ENCODE measurements at places on chromosomes 3 and 15.

GRCh38 chr3:46944191-46944590 is 32.4 kb downstream of the CCDC12 start:
- DNase-seq, result no peak

GRCh38 chr3:46693038-46693891 is at the start of gene ALS2CL:
Gene ALS2CL (minus strand): TSS chr3:46693679. CDS start chr3:46689440, 4,239 bp downstream.
- DNase-seq, result peak; percentile 62

DNA sequence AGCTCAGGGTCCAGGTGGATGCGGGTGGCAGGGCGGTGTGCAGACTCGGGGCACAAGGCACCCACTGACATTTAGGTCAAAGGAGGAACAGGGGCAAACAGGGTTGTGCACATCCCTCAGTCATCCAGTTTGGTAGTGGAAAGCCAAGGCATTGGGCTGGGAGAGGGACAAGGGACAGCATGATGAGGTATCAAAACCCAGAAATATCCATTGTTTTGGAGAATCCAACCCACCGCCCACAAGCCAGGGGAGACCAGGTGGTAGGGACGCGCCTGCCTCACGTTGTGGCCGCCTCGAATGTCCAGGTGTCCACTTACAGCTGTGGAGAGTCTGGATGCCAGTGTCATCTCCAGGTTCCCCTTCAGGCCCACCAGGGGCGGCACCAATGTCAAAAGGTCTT is 33.3 kb downstream of the SLC41A3 start:
- DNase-seq, result no peak

DNA sequence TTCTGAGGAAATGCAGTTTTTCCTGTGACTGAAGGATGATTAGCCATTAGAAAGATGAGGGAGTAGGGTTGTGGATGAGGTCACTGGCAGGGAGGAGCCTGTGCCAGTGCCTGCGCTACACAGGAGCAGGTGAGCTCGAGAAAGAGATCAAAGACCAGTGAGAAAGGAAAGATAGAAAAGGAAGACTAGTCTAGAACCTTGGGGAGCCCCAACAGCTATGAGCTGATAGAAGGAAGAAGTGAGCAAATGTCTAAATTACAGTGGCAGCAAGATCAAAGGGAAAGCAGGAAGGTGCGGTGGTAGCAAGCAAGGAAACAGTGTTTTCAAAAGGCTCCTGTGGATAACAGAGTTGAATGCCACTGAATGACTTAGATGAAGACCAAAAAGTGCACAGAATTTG is 39.6 kb downstream of the LNP1 start:
- peak; percentile 16 for DNase-seq

GRCh38 chr3:191781044-191781443 is 320.1 kb downstream of the PYDC2 start:
- DNase-seq, result no peak

DNA sequence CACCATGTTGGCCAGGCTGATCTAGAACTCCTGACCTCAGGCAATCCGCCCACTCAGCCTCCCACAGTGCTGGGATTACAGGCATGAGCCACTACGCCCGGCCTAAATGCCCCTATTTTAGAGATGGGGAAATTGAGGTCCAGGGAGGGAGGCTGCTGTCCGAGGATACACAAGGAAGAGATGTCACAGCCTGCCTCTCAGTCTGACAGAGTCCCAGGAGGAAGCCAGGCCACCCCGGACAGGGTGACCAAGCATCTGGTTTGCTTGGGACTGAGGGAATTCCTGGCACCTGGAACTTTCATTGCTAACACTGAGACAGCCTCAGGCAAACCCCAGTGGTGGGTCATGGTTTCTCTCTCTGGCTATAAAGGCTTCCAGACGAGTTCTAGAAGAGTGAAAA is 30.6 kb upstream of the ADAMTS7 start:
- DNase-seq, result no peak

GRCh38 chr3:112973325-112974177 is 1.4 kb downstream of the CD200R1 start:
- DNase-seq, result peak; percentile 77

DNA sequence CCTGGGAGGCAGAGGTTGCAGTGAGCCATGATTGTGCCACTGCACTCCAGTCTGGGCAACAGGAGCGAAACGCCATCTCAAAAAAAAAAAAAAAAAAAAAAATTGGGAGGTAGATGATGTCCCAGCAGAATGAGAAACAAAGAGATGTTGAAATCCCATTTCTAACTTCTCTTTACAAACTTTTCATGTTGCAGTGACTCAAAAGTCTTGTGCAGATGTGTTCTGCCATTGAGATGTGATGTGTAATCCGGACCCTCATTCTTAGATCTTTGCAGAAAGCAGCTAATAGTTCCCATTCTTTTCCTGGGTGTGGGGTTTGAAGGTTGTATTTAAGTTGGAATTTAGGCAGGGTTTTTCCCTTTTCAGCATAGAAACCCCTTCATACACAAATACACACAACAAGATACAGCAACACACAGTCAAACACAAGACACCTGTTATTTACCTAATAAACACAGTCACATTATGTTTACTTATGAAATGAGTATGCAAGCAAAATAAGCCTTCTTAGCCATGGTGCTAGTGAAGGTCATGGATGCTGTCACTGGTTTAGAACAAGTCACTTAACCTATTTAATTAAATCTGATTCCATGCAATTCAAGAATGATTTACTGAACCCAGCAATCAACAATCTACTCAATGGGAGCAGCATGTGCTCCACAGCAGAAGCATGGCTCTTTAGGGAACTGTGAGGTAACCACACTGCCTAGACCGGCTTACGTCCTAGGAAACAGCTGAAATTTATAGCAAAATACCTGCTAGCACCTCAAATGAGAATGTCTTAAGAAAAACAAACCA is 14.9 kb downstream of the SIAH2 start:
- no peak for DNase-seq

DNA sequence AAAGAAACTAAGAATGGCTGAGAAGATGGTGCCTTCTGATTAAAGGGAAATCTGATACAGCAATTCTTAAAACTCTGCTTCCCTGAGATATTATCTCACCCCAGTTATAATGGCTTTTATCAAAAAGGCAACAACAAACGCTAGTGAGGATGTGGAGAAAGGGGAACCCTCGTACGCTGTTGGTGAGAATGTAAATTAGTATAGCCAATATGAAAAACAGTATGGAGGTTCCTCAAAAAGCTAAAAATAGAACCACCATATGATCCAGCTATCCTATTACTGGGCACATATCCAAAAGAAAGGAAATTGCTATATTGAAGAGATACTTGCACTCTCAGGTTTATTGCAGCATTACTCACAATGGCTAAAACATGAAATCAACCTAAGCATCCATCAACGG is 65.1 kb downstream of the GOLIM4 start:
- DNase-seq, result no peak

GRCh38 chr3:167740961-167741587 is 5.6 kb downstream of the SERPINI1 start:
- peak; percentile 67 for DNase-seq

- peak; percentile 57 for DNase-seq
Observed at GRCh38 chr3:53162672-53163443, 1.8 kb downstream of the PRKCD start.

- DNase-seq, result no peak
Observed at GRCh38 chr3:174931473-174932353, 72.6 kb downstream of the NAALADL2 start.

GRCh38 chr3:64983583-64984359 is 296.0 kb upstream of the ADAMTS9 start:
- DNase-seq, result no peak

- DNase-seq, result no peak
Observed at GRCh38 chr3:58308728-58309127, 2.4 kb downstream of the HTD2 start.

DNA sequence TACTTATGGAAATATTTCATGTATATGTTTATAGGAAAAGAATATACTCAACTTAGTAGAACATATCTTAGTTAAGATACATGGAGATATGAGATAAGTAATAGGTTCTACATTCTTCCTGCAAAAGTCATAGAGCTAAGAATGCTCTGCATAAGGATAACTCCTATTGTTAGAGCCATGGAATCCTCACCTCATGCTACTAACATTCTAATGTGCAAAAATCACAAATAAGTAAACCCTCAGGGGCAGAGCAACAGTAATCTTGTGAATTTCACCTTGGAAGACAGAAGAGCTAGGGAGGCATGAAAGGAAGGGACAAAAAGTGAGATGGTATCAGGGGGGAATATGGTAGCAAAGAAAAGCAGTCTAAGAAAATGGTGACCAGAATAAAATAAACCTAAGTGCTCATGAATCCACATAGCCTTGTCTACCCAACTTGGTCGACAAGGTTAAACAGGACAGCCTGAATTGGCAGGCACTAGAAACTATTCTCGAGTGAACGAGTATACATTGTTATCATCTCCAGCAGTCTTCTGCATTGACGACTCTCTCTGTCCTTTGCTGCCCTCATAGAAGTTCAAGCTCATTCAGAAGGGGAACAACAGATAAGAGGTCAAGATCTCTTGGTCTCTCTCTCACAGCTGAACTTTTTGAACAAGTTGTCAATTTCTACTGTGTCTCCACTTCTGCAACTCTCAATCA is 52.8 kb downstream of the XRN1 start:
- no peak for DNase-seq

- DNase-seq, result peak; percentile 7
Observed at GRCh38 chr15:71115567-71116351, 488 bp downstream of the THSD4 start.

DNA sequence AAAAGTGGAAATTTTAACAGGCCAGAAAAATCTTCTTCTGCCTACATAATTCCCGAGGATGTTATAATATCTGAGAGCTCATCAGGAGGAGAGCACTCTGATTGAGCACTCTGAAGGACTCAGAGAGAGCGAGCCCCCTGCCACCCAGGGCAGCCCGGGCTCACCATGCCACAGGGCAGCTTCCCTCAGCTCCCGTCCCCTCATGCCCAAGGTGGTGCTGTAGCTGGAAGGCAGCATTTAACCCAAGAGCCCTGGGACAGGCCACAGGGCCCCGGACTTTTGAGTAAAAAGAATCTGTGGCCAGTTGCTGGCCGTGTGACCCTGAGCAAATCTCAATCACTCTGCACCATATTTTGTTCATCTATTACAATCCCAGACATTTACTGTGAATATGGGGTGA is 23.5 kb upstream of the RAD18 start:
- DNase-seq, result no peak

- peak; percentile 38 for DNase-seq
Observed at GRCh38 chr3:71652781-71653413, 69.4 kb upstream of the FOXP1 start.

- DNase-seq, result no peak
Observed at GRCh38 chr3:135090020-135090717, 295.1 kb downstream of the EPHB1 start.

GRCh38 chr3:126464997-126465396 is 10.7 kb downstream of the ZXDC start:
- no peak for DNase-seq

DNA sequence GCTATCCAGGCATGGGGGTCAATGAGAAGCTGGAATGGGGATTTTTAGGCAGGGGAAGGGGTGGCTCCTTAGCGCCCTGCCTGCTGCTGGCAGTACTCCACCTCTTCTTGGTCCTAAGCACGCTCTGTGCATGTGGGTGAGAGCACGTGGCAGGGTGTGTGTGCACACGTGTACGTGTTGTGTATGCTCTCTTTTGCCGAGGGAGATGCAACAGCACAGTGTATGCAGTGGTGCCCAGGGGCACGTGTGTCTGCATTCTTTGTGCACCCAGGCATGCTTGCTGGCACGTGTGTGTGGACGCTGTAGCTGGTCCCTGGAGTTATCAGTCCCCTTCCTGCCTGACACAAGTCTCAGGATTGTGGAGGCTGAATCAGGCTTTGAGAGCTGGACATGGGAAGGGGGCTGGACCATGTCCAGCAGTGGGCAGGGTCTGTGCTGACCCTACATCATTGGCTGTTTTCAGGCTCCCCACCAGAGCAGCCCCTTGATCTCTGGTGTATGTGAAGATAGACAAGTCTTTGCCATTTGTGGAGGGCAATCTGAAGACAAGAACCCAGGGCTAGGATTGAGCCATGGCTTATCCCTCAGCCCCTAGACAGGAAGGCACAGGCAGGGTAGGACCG is 1.9 kb upstream of the CAMKV start:
- no peak for DNase-seq

DNA sequence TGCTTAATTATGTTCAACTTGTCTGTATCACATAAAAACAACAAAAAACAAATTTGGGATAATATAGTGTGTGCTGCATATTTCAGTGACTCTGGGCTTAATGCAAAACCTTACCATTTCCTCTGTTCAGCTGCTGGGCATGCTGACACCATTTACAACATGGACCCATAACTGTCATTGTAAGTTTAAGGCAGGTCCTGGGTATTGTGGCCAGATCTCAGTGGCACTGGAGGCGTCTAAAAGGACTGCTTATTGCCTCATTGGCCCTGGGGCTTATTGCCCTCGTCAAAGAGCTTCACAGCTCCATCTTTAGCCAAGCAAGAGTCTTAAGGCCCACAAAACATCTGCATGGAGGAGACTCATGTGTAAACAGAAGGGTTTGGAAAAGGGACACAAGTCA is 390.2 kb downstream of the NR2F2 start:
- DNase-seq, result no peak

- DNase-seq, result no peak
Observed at GRCh38 chr3:16423298-16423697, 90.2 kb downstream of the RFTN1 start.

- DNase-seq, result no peak
Observed at GRCh38 chr15:58574631-58575030, 142.8 kb downstream of the LIPC start.

- no peak for DNase-seq
Observed at GRCh38 chr3:17798000-17798399, 55.6 kb upstream of the TBC1D5 start.

DNA sequence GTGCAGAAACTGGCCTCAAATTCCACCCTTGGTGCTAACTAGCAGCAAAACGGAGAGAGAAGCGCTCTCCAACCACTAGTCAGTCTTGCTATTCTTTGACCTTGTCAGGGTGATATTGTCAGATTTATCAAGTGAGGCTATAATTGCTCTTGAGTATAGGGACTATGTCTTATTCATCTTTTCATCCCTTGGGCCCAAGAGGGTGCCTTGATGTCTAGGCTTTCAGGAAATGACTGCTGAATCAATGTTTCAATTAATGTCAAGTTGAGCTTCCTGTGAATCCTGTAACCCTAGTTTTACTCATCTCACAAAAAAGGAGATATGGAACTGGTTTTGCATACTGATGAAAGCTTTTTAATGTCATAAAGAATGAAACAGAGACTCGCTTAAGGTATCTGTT is 701.3 kb downstream of the EDEM1 start:
- DNase-seq, result no peak

DNA sequence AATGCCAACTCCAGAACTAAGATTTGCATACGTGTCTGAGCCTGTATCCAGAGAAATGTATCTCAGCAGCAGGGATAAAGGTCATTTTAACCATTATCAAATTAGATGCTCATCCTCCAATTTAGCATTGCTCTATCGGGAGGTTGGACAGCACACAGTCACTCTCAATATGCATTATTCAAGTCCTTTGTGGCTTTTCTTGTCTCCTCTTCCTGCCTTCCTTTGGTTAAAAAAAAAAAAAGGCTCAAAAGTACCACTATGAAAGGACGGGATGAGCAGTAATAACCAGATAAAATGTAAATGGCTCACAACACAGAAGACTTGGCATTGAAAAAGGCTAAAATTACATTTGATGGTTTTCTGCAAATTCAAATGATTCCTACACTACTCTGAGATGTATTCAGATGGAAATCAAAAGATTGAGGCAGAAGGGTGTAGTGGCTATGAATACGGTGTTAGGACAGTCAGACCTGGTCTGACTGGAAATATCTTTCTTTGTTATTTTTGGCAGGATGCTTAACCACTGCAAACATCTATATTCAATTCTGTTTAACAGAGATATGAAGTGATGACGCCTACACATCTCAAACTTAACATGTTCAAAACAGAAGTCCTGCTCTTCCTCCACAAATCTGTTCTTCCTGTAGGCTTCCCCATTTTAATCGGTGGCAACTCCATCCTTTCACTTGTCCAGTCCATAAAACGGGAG is 109.6 kb downstream of the ADAMTS9 start:
- DNase-seq, result no peak

GRCh38 chr3:130834476-130834875 is 59.4 kb upstream of the ATP2C1 start:
- no peak for DNase-seq

Data from activated CD8-positive, alpha-beta T cell treated with anti-CD3 and anti-CD28 coated beads for 36 hours (primary cell).